T-cell (primary cell): ENCODE measurements at places on chromosomes 1 and 21. TPM values are rescaled to one million over a fixed set of nuclear protein-coding genes. Genes with fewer than 3 reads are reported as not detected.

The AK5 gene
- 26.3 TPM for total RNA-seq

GRCh38 chr1:229064320-229065168 is 206.4 kb upstream of the RAB4A start:
- DNase-seq: no peak
- H3K27ac ChIP-seq: no peak overlapping the region
- H3K27me3 ChIP-seq: no peaks in the 10 kb centered on the region
- no peak overlapping the region for H3K4me3 ChIP-seq
- H3K4me1 ChIP-seq: peaks cover 15% of the 10 kb centered on the region
- no peaks in the 10 kb centered on the region for H3K36me3 ChIP-seq

GRCh38 chr1:172601046-172601630 is 57.8 kb upstream of the FASLG start:
- no peak overlapping the region for H3K4me3 ChIP-seq
- H3K27me3 ChIP-seq: no peaks in the 10 kb centered on the region
- no peak overlapping the region for H3K27ac ChIP-seq

- peaks cover 5% of the 10 kb centered on the region for H3K4me1 ChIP-seq
- DNase-seq: no peak
- peaks cover 3% of the 10 kb centered on the region for H3K27me3 ChIP-seq
- no peaks in the 10 kb centered on the region for H3K36me3 ChIP-seq
These were observed 546 bp upstream of the ZNF695 start for GRCh38 chr1:247008406-247008799.
